ENCODE measurements at places on chromosomes 7 and 10. TPM values are rescaled to one million over a fixed set of nuclear protein-coding genes. Genes with fewer than 3 reads are reported as not detected.

PDK4 gene
- not detected for total RNA-seq

FANK1 gene
- not detected for total RNA-seq

SLC26A3 gene
- total RNA-seq: not detected

PVRIG gene
- total RNA-seq: 72.5 TPM

CCL24 gene
- total RNA-seq: not detected

ZNF239 gene
- 0.79 TPM for total RNA-seq

ADAM22 gene
- total RNA-seq: 2.2 TPM

SLC26A5 gene
- total RNA-seq: not detected

MMD2 gene
- not detected for total RNA-seq

PDZD7 gene
- total RNA-seq: 0.72 TPM

EXOC4 gene
- 70.6 TPM for total RNA-seq

HOXA7 gene
- not detected for total RNA-seq

MCMBP gene
- 68.5 TPM for total RNA-seq

DENND2A gene
- total RNA-seq: not detected

PRKG1 gene
- not detected for total RNA-seq

WEE2 gene
- total RNA-seq: not detected

RAPGEF5 gene
- 0.15 TPM for total RNA-seq

PLPP4 gene
- not detected for total RNA-seq

OR2A42 gene
- total RNA-seq: not detected
